ENCODE measurements at places on chromosomes 12 and 14.

DNA sequence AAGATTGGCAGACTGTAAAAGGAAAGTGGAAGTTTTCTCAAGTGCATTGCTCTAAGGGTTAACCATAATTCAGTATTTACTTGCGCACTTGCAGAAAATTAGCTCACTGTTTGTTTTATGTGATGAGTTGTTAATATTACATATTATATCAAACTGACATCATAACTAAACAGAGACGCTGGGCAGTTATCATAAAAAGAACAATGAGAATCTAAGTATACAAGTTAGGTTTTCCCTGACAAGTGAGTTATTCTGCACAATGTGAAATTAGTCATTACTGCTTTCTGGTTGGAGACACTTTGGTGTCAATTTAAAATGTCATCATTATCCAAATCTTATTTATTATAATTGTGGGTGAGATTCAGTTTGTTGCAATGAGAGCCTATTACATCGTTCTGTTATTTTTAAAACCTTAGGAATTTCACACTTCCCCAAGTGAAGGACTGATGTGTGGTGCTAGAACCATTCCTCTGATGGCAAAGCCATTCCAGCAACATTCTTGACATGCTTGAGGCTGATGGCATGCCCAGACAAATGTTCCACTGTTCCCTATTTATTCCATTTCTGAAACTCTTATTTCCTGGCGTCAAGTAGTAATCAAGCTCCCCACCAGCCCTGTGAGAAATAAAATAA, 90.1 kb upstream of the FLRT2 start:
- peak; percentile 56 for DNase-seq

DNA sequence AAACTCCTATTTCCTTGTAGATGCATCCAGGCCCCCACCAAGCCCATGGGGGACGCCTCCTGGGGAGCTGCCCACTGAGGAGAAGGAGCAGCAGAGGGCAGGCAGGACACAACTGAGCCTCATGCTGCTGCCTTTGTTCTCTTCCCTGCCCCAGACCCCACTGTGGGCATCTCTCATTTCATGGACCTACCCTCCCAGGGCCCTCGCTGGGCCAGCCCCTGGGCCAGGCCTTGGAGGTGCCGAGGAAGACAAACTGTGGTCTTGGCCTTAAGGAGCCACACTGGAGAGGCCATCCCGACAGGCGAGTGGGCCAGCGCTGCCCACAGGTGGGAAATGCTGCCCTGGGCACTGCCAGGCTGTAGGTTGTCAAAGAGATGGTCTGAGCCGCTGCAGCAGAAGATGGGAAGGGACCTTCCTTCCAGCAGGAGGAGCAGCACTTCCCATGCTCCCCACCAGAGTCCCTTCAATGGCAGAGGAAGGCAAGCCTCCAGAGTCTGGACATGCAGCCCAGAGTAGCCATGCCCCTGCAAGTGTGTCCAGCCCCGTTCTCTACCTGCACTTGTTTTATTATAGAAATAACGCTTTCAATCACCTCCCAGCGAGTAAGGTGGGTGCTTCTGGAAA, 147.4 kb downstream of the BCL11B start:
- no peak for DNase-seq

DNA sequence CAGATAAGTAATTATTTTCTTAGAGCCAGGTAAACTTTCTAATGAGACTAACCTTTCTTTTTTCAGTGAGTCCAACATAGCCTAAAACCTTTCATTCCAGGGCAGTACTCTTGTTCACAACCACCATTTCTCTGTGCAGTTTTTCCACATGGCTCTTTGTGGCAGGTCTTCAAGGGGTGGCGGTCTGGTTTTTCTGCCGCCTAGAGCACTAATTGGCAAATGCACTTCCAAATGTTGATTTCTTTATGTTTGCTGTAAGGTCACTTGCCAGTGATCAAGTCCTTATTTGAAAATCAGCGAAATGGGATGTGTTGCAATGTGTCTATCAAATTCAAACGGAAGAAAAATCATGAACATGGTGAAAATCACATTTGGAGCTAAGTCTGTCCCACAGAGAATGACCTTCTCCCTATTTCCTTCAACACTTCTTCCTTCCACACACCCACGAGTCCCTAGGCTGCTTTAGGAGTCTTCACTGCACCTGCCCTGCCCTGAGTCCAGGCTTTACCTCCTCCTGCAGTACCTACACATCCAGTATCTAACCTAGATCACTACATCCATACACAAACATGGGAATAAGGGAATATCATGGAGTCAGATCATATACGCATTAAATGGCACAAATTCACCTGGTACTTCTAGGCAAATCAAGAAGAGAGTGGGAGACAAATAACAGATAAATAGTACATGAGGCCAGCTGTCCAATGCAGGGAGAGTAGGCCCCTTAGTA, 1.9 kb downstream of the SRGAP1 start:
- DNase-seq, result no peak

GRCh38 chr12:102430661-102431060, 49.7 kb downstream of the IGF1 start:
- DNase-seq, result no peak

DNA sequence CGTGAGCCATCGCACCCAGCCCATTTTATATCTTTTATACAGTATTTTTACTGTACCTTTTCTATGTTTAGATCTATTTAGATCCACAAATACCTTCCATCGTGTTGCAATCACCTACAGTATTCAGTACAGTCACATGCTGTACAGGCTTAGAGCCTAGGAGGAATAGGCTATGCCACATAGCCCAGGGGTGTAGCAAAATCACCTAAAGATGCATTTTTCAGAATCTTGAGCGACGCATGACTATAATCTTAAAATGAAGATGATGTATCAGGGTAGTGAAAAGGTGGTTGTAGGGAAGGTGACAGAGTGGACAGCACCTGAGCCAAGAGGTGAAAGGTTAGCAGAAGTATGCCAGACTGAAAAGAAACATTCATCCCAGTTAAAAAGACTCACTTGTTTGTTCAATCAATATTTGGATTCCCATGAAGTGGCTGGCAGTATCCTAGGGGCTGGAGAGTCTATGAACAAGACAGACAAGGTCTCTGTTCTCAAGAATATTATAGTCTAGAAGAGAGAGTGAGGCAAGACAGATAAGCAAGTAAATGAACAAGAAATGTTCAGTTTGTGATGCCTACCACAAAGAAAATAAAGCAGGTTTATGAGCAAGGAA, 3.6 kb downstream of the SPRING1 start:
- no peak for DNase-seq

DNA sequence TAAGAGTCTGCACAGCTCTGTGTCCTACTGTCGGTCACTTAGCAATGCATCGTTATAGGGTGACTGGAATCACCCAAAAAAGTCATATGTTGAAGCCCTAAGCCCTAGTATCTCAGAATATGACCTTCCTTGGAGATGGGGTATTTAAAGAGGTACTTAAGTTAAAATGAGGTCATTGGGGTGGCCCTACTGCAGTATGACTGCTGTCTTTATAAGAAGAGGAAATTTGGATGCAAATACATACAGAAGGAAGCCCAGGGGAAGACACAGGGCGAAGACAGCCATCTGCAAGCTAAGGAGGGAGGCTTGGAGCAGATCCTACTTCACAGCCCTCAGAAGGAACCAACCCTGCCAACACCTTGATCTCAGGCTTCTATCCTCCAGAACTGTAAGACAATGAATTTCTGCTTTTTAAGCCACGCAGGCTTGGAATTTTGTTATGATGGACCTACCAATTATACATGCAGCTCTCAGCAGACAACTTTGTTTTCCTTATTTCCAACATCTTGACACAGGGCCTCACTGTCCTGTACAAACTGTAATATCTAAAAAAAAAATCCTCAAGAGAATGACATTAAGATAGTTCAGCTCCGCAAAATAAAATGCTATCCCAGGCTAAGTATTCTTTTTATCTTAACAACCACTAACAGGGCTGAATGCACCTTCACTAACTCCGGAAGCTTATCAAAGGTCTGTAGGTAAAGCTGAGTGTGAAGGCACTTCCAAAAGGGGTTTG, 40.4 kb downstream of the ZFP36L1 start:
- no peak for DNase-seq

DNA sequence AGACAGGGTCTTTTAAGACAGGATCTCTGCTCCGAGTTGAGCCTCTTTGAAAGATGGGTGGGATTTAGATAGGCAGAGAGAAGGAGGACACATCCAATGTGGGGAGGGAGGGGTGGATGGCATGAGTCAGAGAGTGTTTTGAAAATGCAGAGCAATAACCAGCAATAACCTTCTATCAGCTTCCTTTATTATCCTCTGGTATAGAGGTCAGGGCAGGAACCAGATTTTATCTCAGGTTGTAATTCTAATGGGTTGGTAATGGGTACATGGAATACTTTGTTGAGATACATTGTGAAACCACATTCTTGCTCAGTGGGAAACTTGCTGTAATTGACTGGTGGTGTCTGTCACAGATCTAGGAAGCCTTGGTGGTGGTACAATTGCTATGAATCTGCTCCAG, 37.6 kb upstream of the CCDC63 start:
- no peak for DNase-seq

GRCh38 chr12:120264904-120265472, 542 bp downstream of the PXN start:
- no peak for DNase-seq
